ENCODE measurements at places on chromosomes 4 and X. TPM values are rescaled to one million over a fixed set of nuclear protein-coding genes. Genes with fewer than 3 reads are reported as not detected.

DNA sequence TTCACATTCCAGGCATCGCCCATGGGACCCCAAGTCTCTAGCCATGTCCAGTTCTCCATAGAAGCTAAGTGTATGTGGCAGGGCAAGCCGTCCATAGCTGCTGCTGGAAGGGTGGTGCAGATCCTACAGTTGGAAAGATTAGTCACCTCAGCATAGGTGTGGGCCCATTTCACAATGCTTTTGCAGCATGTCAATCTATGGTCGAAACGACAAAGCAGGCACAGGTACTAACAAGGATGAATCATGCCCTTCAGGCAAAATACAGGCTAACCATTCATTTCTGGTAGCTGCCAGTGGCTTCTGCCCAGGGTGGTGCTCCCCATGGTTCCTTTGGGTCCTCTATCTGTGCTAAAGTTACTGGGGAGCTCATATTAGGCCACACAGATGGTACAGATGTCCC, 225.2 kb downstream of the ADGRL3 start:
- DNase-seq: no peak
- H3K4me1 ChIP-seq: no peaks in the 10 kb centered on the region
- H3K36me3 ChIP-seq: no peaks in the 10 kb centered on the region
- H3K27ac ChIP-seq: no peak overlapping the region
- H3K27me3 ChIP-seq: no peaks in the 10 kb centered on the region
- H3K4me3 ChIP-seq: no peak overlapping the region

DNA sequence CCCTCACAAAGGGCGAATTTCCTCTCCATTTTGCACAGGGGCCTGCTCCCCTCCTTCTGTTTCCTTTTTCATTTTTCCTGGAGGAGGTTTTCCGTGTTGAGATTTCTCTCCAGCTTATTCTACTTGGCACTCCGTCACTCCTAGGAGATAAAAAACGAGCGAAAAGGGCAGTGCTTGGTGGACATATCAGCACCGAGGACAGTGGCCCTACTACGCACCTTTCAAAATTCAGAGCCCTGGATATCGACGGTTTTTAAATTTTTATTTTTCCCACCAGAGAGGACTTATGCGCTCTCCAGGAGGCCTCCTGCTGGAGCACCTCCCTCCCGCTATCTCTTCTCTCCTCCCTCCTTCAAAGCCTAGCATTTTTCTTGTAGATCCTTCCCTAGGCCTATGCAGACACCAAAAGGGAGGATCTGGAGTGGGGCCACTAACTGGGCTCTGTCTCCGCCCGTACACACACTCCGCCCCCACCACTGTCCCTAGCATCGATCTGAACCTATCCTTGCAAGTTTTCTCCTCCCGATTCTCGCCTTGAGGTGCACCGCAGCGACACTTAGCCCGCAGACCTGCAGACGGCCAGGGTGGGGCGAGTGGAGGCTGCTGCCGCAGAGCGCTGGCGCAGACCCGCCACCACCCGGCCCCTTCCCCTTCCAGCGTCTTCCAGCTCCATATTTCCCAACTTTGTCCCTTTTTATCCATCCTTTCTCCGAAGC, 8.5 kb upstream of the TCEAL9 start:
- H3K27me3 ChIP-seq: peaks cover 6% of the 10 kb centered on the region
- H3K27ac ChIP-seq: no peak overlapping the region
- no peak for DNase-seq
- H3K4me1 ChIP-seq: no peaks in the 10 kb centered on the region
- no peaks in the 10 kb centered on the region for H3K36me3 ChIP-seq
- no peak overlapping the region for H3K4me3 ChIP-seq

GRCh38 chrX:10495677-10496076, 124.7 kb downstream of the MID1 start:
- no peak overlapping the region for H3K27ac ChIP-seq
- DNase-seq: no peak
- H3K4me1 ChIP-seq: no peaks in the 10 kb centered on the region
- H3K27me3 ChIP-seq: no peaks in the 10 kb centered on the region
- no peak overlapping the region for H3K4me3 ChIP-seq

DNA sequence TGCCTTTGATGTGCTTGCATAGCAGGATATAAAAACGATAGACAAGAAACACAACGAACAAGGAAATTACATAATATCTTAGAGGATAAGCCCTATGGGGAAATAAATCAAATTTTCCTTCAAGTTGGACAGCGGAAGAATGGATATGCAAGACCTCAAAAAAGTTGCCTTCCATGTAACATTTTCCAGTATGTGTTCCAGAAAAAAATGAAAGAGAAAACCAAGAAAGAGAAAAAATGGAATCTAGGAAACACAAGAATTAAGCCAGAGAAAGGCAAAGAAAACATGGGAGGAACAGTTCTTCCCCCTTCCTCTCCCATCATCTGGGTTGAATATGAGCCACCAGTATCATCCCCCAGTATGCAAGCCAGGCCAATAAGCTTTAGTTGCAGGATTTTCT, 34.6 kb upstream of the MID1 start:
- DNase-seq: no peak
- no peak overlapping the region for H3K27ac ChIP-seq
- no peaks in the 10 kb centered on the region for H3K4me1 ChIP-seq

Gene AFF2
- total RNA-seq: 12.6 TPM

Gene ZNF185
- total RNA-seq: 99.1 TPM

- H3K4me3 ChIP-seq: no peak overlapping the region
- peaks cover 19% of the 10 kb centered on the region for H3K4me1 ChIP-seq
- DNase-seq: no peak
- peaks cover 3% of the 10 kb centered on the region for H3K27me3 ChIP-seq
- no peaks in the 10 kb centered on the region for H3K36me3 ChIP-seq
These were observed 80.7 kb upstream of the IGFBP7 start for GRCh38 chr4:57190601-57191481.

Gene FGF2
- total RNA-seq: 6.5 TPM

DNA sequence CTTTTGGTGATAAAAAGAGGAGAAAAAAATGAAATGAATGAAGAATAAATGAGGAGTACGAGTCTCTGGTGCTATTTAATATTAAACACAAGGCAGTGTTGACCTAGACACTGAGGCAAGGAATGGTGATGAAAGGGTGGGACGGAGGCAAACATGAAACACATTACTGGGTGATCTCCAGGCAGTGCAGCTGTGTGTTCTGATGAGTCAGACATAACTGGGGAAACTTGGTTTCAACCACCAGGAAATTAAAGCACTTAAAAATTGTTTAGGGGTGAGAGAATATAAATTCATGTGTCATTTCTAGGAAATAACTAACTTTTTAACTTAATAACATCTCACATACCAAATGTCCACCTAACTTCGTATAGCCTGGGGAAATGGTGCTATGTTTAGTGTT, 19.7 kb upstream of the CXCL6 start:
- no peaks in the 10 kb centered on the region for H3K36me3 ChIP-seq
- no peaks in the 10 kb centered on the region for H3K4me1 ChIP-seq
- no peak for DNase-seq

Gene TMEM35A
- 3.0 TPM for total RNA-seq

Gene TMEM150C
- total RNA-seq: 7.8 TPM

Gene GIMD1
- total RNA-seq: not detected
